ENCODE measurements at places on chromosomes 7 and 10.
A peak's percentile ranks its signal among the peaks of the same experiment; 100 is the strongest.

DNA sequence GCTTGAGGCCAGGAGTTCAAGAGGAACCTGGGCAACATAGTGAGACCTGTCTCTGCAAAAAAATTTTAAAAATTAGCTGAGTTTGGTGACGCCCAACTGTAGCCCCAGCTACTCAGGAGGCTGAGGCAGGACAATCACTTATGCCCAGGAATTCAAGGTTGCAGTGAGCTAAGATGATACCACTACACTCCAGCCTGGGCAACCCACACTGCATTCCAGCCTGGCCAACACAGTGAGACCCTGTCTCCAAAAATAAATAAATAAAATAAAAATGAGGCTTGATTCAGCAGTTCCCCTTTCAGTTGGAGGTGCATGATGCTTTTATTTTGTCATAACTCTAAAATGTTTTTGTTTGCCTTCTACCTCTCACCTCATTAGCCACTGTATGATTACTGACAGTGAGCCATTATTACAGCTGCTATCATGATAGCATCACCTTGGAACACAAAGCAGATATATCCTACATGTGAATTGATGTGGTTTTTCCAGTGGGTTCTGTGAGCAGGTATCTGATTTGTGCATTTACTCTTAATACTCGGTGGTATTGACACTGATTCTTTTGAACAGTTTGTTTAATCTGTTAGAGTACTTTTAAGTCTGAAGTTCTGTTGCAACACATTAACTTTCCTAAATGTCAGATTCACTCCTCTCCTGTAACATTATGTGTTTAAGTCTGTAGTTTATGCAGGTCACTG is 49.1 kb downstream of the ARID5B start:
- no peak for DNase-seq

- DNase-seq: no peak
Observed at GRCh38 chr7:95476072-95476847, 9.5 kb upstream of the ASB4 start.

DNA sequence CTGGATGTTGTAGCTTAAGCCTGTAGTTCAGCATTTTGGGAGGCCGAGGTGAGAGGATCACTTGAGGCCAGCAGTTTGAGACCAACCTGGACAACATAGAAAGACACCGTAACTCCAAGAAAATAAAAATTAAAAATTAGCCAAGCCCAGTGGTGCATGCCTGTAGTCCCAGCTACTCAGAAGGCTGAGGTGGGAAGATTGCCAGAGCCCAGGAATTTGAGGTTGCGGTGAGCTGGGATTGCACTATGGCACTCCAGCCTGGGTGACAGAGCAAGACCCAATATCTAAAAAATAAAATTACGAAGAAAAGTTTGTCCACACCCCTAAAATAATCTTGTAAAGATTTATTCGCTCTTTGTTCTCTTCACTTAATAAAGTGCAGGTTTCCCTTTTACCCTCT is 951.0 kb downstream of the TYW1 start:
- no peak for DNase-seq

DNA sequence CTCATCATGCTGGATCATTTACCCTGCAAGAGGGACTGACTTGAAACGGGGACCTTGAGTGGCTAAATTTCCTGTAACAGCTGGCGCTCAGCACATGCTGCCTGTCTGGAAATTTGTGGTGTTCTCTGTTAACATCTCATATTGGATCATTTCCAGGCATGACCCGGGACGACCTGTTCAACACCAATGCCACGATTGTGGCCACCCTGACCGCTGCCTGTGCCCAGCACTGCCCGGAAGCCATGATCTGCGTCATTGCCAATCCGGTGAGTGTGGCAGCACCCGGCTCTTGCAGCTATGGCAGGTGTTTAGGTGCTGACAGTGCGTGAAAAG is 9.9 kb downstream of the MDH2 start:
- DNase-seq: no peak

DNA sequence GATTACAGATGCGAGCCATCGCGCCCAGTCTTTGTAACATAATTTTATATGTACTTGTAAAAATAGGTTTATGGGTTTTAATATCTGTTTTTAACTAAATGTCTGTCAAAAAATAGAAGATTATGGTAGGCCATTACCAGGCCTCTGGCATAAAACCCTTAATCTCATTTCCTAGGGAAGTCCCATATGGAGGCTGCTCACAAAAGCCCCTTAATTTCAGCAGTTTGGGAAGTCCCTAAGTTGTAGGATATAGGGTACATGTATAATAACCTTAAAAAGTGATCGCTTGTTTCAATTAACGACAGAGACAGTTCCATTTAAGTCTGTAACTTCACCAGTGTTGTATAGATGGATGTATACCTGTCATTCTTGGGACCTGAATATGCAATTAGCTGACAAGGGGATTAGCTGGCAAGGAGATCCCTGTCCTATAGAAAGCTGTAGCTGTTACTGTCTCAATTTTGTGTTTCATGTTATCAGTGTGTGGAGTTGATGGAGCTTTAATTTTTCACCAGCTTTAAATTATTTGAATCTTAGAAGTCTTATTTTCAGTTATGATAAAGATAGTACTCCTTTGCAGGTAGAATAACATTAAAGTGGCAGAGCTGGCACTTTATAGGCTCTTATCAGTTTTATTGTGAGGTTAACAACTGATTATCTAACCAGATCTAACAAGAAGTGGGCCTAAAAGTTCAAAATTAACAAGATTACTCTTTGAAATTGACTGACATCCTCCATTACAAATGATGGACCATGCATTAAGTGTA is 10.5 kb downstream of the TRIM24 start:
- DNase-seq: no peak

GRCh38 chr7:87059525-87060287 is at the start of gene ELAPOR2:
TSS of gene ELAPOR2 (minus strand) at chr7:87059654. CDS start at chr7:87059513, 141 bp downstream.
- DNase-seq: peak; percentile 84

- DNase-seq: no peak
Observed at GRCh38 chr10:131253931-131254858, 57.3 kb downstream of the TCERG1L start.

- DNase-seq: no peak
Observed at GRCh38 chr10:12588091-12588860, 238.9 kb downstream of the CAMK1D start.

GRCh38 chr7:1060315-1061072 is 16.1 kb downstream of the GPR146 start:
- no peak for DNase-seq

Data from stimulated activated CD8-positive, alpha-beta memory T cell treated with anti-CD3 and anti-CD28 coated beads, Interleukin-7, amount 100 ng/mL, for 4 hours (primary cell).